Posterior vena cava (tissue), 2 donors: ENCODE measurements at places on chromosomes 12 and 14. TPM values are rescaled to one million over a fixed set of nuclear protein-coding genes. Genes with fewer than 3 reads are reported as not detected.

- no peak for DNase-seq
These were observed 213.6 kb downstream of the ERC1 start for GRCh38 chr12:1204581-1205121.

- no peak for DNase-seq
These were observed 5.6 kb downstream of the NECAP1 start for GRCh38 chr12:8087666-8088065.

DNA sequence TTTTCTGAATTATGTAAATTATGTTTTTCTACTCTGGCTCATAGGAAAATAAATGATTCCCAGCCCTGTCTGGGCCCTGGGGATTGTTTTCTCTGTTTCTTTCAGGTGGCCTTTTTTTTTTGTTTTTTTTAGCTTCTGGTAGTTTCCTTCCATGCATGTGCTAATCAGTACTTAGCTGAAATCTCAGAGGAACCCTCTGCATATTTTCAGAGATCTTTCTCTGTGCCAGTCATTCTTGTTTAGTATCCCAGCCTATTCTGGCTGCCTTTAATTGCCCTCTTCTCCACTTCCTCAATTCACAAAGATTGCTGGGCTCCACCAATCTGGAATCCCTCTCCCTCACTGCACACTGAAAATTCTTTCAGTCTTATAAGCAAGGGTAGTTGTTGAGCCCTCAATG is 46.9 kb downstream of the CNOT2 start:
- DNase-seq, result no peak

DNA sequence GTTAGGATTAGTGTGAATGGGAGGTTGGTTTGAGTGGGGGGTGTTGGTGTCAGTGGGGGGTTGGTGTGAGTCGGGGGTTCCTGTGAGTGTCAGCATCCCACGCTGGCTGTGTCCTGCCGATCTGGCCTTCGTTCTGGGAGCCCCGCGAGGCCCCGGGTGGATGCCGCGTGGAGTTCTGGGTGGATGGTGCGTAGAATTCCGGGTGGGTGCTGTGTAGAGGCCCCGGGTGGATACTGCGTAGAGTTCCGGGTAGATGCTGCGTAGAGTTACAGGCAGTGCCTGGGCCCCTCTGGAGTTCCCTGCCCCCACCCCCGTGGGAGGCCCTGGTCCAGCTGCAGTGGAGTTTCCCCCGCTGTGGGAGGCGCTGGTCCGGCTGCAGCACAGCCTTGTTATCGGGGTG is 8.7 kb downstream of the NOC4L start:
- DNase-seq, result peak; percentile 67

DNA sequence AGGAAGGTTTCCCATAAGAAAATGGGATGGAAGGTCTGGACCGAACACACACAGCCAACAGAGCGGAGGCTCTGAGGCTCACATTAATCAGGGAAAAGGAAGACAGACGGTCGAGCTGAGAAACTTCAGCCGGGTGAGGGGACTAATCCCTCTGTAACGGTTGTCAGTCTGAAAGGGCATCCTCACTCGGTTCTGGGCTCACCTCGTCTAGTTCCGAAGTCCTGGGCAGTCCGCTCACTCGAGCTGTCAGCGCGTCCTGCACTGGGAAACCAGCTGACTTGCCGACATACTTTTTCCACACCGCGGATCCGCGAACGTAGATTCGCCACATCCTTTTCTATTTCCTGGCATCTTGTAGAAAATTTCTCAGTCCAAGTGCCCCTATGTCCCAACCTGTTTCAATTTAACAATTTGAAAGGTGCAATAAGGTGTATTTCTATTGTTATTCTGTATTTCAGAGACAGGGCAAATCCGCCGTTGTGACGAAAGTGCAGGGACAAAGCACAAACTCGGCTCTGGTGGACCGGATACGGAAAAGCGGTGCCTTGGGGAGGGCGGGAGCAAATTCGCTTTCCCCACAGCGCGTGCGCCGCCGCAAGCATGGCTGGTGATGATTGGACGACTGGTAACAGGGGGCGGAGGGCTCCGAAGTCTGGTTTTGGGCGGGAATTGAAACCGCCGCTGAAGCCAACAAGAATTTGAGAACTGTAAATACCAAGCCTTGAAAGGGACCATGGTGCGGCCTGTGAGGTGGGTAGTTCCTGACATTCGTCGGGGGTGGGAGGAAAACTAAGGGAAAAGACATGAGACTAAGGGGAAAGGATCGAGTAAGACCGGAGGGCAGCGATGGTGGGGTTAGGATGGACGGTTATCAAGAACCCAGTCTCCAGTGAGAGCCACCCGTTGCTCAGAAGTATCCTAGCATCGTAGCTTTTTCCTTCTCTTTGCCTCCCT is at the start of gene RAD51AP1:
Gene RAD51AP1 (plus strand): TSS at position 684 of the 954 bp plus-strand sequence. CDS start 50 bp downstream, at position 734.
- DNase-seq, result peak; percentile 99

DNA sequence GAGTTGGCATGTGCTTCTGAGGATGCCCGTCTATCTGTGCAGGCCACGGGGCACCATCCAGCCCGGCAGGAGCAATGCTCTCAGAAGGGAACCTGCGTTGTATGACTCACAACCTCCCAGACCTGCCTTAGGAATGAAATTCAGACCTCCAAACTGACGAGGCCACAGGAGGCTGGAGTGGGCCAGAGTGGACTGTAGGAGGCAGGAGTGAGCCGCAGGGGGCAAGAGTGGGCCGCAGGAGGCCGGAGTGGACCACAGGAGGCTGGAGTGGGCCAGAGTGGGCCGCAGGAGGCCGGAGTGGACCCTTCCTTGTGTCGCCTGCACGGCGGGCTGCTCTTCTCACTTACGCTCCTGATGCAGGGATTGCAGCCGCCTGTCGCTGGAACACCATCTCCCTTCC is 11.1 kb upstream of the FBRSL1 start:
- no peak for DNase-seq

GRCh38 chr14:70822530-70823185 is 13.3 kb upstream of the MAP3K9 start:
- no peak for DNase-seq

- no peak for DNase-seq
These were observed 61.3 kb upstream of the DICER1 start for GRCh38 chr14:95218472-95219193.

DNA sequence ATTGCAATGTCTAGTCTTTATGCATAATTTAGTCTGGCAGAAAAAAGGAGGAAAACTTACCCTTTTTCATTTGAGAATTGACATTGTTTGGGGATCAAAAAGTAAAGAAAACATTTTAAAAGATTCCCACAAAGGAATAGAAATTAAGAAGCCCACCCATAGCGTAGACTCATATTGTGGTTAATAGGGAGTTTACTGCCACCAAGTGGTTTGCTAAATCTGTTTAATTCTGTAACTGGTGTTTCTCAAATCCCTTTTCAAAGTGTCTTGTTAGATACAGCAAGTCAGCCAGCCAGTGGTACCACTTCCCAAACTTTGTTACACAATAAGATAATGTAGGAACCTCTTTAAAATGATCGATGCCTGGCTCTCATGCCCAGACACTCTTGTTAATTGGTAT is 180.3 kb downstream of the IPO8 start:
- no peak for DNase-seq

DNA sequence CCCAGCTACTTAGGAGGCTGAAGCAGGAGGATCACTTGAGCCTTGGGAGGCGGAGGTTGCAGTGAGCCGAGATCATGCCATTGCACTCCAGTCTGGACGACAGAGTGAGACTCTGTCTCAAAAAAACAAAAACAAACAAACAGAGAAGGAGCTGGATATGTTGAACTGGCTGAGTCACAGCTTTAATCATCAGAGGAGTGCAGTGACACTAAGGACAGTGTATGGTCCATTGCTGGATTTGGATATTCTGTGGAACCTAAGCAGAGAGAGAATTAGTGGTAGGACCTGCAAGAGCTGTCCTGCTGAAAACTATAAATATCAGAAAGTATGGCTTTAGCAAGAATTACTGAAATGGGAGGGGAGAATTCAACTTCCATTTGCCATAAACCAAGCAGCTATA is 163.0 kb upstream of the PELI2 start:
- DNase-seq, result no peak

DNA sequence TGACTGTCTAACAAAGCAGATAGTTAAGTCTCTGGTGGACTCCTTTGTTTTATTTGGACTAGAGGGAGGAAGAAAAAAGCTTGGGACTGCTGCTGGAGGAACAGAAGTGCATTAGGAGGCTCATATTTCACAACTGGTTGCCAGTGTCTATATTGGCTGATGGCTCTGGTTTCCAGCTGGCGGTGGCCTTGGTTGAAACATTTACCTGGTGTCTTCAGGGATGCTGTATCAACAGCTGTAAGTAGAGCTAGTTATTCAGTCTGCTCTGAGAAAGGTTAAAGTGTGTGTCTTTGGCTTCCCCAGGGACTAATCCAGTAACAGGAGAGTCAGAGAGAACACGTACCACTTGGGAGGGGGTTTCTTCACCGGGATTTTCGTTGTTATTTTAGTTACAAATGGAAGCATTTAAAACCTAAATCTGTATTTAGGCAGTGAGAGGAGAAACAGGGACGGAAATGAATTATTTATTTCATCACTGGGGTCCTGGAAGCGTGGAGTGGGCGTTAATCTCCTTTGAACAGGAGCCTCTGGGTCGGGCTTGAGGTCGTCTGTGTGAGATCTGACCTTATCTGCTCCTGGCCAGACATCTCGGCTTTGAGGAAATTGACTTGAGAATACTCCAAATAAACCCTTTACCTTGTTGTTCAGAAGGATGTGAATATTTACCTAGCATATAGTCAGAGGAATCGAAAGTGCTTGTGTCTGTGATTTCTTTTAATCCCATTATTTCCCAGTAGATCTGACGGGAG is 149.9 kb downstream of the NRXN3 start:
- DNase-seq, result no peak

DNA sequence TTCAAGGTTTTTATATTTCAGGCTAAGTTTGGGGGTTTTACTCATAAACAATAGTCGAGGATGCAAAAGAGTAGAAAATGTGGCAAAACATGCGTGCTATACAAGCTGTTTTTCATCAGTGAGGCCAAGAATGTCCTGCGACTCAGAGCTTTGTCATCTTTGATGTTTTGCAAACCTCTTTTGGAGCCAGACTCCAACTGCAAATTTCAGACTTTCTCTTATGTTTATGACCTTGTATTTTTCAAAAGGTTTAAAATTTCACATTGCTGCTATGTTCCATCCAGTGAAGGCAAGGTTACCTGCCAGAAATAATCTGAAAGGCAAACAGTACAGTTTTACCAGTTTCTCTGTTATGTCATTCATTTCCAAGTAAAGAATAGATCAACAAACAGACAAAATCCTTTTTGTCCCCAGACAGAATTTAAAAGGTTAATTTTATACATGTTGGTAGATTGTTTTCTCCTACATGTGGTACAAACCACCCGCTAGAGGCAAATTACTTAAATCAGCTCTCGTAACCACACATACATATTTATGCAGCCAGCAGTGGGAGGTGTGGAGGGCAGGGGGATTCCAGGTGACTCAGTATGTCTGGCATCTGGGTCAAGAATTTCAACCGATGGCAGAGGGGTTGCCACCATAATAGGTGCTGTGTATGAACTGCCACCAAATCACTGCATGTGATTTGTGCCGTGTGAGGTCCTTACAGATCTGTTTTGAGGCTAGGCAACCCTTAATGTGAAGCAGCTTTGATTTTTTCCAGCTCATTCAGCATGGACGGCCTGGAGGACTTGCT is 119.8 kb upstream of the CPM start:
- no peak for DNase-seq

- no peak for DNase-seq
These were observed 24.5 kb downstream of the FZD10 start for GRCh38 chr12:130186651-130187268.

DNA sequence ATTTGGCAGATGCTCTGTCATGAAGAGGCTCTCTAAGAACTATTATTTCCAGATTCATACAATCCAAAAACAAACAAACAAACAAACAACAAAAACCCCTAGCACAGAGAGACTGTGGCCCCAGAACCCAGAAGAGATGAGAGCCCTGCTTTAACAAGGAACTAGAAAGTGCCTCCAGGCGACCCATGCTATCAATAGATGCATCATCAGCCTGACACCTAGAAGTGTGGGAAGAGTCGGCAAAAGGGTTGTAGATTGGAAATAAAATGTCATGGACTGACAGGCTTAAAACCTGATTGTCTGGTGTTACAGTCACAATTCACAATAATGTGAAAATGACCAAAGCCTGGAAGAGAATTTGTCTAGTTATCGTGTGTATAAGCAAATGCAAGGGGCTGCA is 50.6 kb upstream of the FLRT2 start:
- no peak for DNase-seq

GRCh38 chr12:71092290-71092689 is 65.5 kb downstream of the TSPAN8 start:
- no peak for DNase-seq

GRCh38 chr12:67958187-67958586 is 31.1 kb upstream of the IFNG-AS1 start:
- no peak for DNase-seq

DNA sequence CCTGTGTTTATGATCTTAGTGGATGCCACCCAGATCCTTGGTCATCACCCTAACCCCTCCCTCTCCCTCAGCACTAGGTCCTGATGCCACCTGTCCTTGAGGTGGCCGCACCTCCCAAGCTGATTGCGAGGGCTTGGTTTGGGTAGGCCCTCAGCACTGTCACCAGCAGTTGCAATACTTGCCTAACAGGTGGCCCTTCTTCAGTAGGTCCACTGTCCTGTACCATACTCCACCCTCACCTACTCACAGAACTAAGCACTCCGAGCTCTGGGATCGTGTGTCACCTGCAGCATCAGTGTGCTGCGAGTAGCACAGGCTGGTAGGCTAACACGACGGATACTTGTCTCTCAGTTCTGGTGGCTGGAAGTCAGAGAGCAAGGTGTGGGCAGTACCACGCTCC is 14.0 kb upstream of the SERPINA12 start:
- no peak for DNase-seq

LALBA gene
- total RNA-seq, result not detected

PRR4 gene
- 4.3 TPM for total RNA-seq

GPRC5D gene
- not detected for total RNA-seq

DPF3 gene
- total RNA-seq, result 0.19 TPM

MYF5 gene
- total RNA-seq, result not detected
